Stimulated activated CD4-positive, alpha-beta T cell treated with anti-CD3 and anti-CD28 coated beads, TNF-alpha, amount 100 ng/mL, for 48 hours (primary cell): ENCODE measurements at places on chromosomes 1 and 21.

DNA sequence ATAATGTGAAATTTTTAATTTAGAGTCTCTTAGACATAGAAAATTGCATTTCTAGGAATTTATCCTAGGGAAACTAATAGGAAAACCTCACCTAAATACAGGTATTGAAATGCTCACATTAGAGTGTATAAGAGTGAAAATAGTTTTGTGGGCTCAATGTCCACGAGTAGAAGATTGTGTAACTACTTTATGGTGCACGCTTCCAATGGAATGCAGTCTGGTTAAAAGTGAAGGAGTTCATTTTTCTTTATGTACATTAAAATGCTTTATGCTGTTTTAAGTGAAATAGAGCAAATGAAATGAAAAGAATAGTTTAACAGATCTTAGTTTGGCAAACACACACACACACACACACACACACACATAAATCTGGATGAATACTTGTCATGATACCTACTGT, 278.2 kb downstream of the USP25 start:
- no peak for DNase-seq

DNA sequence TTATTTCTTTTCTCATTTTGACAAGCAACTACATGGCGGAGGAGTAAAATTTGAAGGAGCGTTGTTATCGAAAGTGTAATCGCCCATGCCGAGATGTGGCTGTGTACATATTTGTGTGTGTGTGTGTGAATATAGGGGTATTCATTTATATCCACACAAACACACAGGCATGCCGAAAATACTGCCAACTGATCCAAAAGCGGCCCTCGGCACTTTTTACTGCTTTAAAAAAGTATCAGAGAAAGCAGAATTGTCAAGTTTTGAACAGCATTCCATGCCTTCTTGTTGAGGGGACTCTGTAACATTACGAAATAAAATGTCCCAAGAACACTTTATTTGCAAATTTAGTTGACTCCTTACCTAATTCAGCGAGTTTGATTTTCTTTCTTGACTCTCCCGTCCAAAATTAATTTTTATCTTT, 1.1 kb downstream of the PBX1 start:
- DNase-seq: no peak

DNA sequence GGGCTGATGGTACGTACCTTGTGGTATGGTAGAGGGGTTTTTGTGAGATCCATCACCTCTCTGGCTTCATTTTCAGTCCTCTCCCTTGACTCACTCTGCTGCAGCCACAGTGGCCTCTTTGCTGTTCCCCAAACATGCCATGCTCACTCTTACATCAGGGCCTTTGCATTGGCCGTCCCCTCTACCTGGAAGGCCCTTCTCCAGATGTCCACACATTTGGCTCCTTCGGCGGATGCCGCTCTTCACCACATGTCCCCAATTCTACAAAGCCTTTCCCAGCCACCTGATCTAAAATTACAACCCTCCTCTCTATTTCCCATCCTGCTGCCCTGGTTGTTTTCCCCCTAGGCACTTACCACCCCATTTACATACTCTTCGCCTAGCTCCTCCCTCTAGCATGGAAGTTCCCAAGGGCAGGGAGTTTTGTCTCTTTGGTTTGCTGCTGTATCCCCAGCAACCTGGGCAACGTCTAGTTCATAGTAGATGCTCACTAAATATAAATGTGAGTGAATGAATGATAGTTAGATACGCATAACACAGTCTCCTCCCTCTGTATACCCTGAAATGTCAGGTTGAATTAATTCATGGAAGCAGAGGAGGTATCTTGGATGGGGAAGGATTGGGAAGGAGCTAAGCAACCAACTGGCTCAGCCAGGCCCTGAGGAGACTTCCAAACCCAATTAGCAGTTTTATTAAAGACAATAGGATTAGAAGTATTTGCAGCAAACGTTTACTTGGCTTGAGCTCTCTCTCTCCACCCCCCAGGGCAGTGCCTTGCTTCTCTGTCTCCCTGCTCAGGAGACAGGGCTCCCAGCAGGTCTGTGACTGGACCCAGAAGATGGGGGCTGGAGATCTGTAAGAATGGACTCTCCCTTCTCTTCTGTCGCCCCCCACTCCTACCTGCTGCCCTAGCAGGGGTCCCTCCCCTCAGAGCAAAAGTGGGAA, 264.2 kb downstream of the GRIK3 start:
- no peak for DNase-seq

GRCh38 chr1:32798191-32798590, 19.0 kb downstream of the YARS1 start:
- no peak for DNase-seq

GRCh38 chr1:89681045-89681729, 48.3 kb downstream of the LRRC8C start:
- DNase-seq: no peak
